COR-L47 (cell line): ENCODE measurements at places on chromosomes 4 and X.

- DNase-seq, result no peak
Measured at GRCh38 chr4:142923619-142924018, 77.5 kb upstream of the INPP4B start.

DNA sequence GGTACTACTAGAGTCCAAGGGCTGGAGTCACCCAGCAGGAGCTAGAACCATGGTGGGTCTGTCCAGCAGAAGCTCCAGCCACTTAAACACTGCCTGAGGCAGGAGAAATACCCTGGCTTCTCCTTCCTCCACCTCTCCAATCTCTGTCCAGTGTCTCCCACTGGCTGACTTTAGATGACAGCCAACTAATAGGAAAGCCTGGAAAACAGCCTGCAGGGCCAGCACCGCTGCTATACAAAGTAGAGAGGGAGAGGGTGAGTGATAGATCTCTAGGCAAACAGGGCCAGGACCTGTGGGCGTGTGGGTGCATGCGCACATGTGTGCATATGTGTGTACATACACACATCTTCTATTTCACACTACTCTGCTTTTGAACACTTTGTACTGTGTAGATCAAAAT, 56.5 kb upstream of the ATP8A1 start:
- DNase-seq, result no peak

DNA sequence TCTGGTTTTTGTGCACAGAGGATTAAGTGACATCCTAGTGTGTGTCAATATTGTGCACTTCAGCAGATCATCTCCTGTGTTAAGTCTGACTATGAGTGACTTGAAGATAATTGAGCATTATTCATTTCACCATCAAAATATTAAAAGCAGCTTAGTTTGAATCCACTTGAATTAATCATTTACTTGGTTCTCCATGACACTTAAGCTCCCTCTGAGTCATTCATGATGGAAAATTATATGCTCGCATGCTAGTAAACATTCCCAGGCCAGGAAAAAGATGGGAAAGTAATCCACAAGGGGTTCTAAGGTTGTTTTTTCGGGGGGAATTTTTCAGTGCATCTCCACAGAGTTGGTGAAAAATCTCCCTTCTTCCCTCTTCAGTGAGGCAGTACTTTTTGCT, 97.2 kb upstream of the EOLA2 start:
- no peak for DNase-seq

GRCh38 chrX:155070663-155070974, 317 bp downstream of the CMC4 start:
- DNase-seq, result no peak

DNA sequence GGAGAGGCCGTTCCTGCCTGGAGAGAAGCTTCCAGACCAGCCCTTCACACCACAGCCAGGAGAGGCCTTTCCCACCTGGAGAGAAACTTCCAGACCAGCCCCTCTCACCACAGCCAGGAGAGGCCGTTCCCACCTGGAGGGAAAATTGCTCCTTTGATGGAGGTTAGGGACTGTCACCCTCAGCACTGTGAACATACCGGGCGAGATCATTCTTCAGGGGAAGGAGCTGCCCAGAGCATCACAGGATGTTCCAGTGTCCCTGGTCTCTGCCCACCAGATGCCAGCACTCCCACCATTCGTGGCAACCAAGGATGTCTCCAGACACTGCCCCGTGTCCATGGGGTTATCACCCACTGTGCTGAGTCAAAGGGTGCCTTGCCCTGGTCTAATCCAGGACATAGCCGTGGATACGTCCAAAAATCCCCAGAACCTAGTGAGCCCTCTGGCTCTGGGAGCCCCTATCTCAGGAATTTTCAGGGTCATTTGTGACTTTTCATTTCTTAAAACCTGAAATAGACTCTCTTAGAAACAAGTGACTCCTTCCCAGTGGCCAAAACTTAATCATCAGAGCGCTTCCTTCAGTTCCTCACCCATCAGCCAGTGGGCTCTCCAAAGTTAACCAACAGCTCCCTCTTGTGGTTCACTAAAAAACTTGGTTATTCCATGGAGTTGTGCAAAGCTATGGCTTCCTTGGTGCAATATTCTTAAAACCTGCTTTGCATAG, 80.2 kb downstream of the CRMP1 start:
- DNase-seq, result peak; percentile 63

DNA sequence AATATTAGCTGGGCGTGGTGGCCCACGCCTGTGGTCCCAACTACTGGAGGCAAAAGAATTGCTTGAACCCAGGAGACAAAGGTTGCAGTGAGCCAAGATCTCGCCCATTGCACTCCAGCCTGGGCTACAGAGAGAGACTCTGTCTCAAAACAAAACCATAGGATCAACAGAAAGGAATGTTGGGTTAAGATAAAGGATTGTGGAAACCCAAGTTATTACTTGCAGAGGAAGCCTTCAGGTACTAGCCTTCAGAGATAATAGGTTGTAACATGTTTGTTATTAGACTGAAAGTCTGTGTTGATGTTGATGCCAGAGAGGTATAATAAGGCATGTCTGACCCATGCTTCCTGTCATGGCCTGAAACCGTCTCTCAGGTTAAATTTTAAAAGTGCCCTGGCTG, 16.9 kb downstream of the SSX5 start:
- no peak for DNase-seq

DNA sequence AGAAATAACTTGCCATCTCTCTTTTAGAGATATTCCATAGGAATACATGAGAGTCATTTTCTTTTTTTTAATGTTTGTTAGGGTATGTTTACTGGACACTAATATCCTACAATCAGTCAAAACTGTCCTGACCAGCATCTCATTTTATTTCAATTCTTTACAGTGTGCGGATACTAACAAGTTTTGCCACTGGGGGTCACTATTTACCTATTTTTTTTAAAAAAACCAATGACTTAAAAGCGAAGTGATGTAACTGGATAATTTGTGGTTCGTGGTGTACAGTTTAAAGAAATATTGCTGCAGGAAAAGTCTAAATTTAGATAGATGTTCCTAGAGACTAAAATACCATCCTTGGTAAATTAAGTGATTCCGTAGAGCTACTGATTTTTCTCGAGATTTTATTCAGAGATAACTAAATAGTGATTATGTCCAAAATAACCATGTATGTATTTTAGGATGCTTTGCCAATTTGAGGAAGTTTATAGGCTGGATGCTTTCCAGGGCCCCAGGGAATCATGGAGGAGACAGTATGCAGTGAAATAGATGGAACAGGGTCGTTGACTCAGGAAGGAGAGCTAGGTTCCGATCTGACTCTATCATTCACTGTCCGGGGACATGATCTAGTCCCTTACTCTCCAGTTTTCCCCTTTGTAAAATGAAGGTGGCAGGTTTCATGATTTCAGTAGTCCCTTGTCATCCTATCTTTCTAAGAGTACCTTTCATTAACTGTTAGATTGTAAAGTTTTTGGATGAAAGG, 34.0 kb upstream of the GNPDA2 start:
- DNase-seq, result peak; percentile 52

- no peak for DNase-seq
Measured at GRCh38 chrX:139639253-139639652, 68.7 kb downstream of the MCF2 start.

- no peak for DNase-seq
Measured at GRCh38 chrX:39726771-39727170, 371.0 kb downstream of the BCOR start.

- DNase-seq, result no peak
Measured at GRCh38 chr4:74640111-74640903, 154.0 kb downstream of the BTC start.

- no peak for DNase-seq
Measured at GRCh38 chr4:82223715-82224114, 150.1 kb downstream of the HNRNPD start.

- peak; percentile 5 for DNase-seq
Measured at GRCh38 chr4:156038772-156039171, 85.1 kb upstream of the CTSO start.

GRCh38 chr4:42768125-42768748, 111.3 kb upstream of the ATP8A1 start:
- DNase-seq, result no peak

DNA sequence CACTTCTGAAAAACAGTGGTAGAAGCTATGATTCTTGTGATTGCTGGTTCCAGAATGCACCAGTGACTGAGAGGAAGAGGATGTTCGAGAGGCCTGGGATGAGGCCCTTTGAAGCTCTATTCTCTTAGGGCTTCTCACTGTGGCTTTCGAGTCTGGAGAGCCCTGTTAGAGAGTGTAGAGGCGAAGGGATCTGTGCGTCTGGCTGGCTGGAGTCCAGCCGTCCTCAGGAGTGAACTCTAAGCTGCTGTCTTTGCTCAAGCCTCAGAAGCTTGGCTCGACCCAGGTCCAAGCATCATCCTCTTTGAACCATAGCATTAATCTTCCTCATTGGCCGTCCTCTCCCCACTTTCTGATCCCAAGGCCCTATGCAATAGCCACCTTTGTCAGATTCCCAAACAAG, 51.6 kb downstream of the ELF4 start:
- no peak for DNase-seq

GRCh38 chrX:107442914-107443527, 6.4 kb upstream of the FRMPD3 start:
- peak; percentile 53 for DNase-seq

DNA sequence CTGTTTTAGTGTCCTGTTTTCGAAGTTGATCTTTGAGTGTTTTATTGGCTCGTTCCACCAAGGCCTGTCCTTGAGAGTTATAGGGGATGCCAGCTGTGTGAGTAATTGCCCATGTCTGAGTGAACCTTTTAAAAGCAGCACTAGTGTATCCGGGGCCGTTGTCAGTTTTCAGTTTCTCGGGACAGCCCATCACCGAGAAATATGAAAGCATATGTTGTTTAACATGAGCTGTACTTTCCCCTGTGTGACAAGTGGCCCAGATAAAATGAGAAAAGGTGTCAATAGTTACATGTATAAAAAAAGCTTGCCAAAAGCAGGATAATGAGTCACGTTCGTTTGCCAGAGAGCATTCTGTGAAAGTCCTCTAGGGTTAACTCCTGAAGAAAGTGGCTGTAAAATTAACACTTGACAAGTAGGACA, 48.6 kb upstream of the RASSF6 start:
- DNase-seq, result no peak

DNA sequence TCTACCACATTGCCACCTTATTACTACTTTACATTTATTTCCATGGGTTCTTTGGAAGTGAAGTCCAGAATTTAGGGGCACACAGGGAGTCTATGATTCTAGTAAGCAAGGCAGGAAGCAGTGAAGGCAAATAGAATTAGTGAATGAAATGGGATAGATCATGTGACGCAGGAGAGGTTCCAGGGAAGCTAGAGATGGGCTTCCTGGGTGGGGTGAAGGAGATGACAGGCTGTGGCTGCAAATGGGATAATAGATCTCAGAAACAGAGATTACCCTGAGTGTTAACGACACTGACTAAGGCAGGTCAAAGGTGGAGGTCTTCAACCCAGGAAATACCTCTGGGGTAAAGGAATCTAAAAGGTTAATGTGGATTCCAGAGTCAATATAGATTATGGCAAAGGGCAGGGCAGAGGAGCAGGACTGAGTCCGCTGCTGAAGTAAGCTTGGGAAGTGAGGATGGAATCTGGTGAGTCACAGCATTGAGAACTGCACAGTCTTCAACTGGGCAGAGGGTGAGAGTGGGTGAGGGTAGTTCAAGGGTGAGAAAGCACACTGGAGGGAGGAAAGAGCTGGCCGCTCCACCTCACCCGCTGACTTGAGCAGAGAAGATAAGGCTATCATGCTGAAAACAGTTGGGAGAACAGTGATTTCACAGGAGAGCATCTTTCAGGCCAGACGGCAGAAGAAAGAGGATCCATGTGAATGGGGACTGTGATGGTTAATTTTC, 70.8 kb downstream of the ANXA3 start:
- no peak for DNase-seq

DNA sequence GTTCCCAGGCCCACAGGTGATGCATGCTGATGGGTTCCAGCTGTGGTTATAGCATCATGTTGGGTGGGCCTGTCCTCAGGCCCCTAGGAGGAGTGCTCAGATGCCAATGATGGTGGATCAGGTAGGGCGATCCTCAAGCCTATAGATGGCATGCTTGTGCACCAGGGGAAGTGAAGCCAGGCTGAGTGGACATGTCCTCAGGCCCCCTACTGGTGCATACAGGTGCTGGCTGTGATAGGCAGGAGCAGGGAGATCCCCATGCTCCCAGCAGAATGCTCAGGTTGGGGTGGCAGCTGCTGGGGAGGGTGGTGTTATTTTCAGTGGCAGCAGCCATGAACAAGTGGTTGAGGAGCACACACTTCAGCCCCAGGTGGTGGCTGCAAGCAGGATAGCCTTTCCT, 96.0 kb downstream of the SMARCA1 start:
- DNase-seq, result no peak

- no peak for DNase-seq
Measured at GRCh38 chr4:169274033-169274432, 3.3 kb upstream of the SH3RF1 start.

- DNase-seq, result no peak
Measured at GRCh38 chr4:177064729-177065394, 244.8 kb upstream of the NEIL3 start.

DNA sequence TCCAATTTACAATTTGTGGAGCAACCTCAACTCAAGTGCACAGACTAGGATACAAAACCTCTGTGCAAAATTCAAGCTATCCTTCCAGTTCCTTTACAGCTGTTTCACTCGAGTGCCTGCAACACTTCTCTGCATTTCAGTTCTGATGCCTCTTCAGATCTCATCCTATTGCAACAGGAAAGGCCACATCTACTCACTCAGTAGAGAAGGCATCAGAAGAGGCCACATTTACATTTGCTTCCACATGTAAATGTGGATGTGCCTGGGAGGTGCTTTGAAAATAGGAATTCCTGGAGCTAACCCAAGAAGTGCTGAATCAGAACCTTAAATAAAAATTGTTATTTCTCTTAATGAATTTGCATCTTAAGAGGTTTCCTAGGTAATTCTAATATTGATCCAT, 45.8 kb upstream of the SERTM2 start:
- no peak for DNase-seq

DNA sequence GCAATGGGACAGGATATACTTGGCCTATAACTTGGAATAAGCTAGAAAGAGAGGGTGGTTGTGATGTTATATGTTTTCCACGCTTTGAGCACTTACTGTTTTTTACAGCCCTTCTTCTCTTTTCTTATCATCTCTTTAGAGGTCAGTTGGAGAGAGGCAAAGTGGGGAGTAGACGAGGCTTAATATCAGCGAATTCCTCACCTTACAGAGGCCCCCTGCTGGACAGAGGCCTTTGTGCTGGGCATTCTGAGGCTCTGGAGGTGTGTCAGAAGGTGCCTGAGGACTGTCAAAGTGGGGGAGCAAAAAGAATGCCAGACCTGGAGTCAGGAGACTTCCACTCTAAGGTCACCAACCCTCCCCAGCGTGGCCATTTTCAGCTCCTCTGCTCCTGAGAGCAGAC, 42.5 kb downstream of the MAMLD1 start:
- DNase-seq, result no peak

DNA sequence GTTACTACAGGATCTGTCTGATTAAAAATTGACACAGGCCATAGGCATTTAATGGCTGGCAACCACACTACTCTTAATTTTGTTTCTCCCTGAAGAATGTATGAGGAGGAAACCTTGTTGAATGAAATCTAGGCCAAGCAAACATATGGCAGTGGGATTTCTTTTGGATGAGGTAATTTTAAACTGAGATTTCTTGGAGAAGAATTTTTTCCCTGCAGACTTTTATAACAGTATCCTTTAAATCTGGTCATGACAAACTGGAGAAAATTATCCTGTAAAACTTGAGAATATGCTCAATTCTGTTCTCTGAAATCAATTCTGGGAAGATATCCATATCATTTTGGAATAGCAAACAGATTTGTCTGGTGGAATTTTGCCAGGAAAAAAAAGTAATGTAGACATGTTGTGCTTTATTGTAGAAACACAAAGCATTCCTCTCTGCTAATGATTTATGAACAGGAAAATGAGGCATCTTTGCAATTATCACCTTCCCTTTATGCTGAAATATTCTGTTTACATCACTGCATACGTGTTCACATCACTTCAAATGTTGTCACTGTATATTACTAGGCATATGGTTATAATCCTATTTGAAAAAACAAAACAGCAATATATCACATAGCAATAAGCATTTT, 108.3 kb upstream of the ARSJ start:
- no peak for DNase-seq
